ENCODE measurements at places on chromosomes 2 and 18.

DNA sequence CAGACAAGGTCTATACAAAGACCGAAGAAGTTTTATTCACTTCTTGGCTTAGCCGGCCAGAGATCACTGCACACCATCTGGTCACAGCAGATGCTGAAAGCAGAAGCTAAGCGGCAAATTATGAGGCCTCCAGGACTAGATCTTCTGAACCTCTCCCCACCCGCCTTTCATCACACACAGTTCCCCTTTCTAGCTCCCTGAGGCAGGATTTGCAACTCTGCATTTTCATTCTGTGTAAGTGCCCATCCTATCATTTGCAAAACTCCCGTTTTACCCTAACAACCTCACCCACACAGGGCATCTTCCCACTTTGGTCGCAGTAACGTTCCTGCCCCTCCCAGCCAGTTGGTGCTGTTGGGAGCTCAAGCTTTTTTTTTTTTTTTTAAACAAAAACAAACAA is 3.1 kb upstream of the MOB1A start:
- no peak for DNase-seq

DNA sequence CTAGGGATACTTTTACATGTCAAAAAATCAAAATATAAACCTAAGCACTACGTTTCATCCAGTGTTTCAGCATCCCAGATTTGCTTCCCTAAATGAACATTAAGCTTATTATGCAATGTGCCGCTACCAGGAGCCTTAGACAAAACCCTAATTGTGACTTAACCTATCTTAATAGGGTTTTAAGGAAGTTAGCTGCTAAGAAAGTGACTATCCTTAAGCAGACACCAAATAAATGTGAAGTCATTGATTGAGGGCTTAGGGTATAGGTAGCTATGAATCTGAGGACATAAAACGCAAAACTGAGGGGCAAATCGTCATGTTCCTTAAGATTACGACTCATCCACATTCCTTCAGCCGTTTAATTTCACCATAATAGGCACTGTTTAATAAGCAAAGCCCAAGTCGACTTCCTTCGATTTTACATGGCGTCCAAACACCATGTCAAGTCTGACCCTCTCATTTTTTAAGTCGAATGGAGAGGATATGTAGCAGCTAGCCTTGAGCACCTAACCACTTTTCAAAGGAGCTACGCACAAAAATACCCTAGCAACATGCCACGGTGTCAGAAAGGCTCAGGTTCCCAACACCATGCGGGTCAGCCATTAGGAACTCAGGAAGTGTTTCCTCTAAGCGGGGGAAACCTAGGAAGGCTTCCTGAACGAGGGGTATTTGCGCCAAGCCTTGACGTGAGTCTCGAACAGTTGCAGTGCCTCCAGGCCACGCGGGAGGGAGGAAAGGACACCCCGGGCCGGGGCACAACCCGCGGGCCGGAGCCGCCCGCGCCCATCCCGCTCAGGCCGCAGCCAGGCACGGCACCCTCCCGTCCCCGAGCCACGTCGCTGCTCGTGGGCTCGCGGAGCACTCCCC is 1.0 kb downstream of the HDLBP start:
- no peak for DNase-seq

DNA sequence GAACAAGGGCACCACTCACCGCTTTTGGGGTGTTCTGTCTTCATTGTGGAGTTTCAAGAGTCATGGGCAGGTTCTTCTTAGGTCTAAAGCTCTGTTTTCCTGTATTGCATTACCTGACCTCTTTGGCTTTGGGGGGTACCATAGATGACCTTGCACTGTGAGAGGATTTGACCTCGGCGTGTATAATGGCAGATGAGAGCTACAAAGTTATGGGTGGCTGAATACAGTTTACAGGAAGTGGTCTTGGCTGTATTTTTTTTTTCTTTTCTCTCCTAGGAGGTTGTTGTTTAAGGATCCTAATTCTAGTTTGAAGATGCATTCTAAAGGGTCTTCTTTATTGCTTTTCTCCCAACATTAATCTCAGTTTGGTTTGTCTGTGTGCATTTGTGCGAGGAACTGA is 11.5 kb downstream of the GAL3ST2 start:
- DNase-seq, result no peak

DNA sequence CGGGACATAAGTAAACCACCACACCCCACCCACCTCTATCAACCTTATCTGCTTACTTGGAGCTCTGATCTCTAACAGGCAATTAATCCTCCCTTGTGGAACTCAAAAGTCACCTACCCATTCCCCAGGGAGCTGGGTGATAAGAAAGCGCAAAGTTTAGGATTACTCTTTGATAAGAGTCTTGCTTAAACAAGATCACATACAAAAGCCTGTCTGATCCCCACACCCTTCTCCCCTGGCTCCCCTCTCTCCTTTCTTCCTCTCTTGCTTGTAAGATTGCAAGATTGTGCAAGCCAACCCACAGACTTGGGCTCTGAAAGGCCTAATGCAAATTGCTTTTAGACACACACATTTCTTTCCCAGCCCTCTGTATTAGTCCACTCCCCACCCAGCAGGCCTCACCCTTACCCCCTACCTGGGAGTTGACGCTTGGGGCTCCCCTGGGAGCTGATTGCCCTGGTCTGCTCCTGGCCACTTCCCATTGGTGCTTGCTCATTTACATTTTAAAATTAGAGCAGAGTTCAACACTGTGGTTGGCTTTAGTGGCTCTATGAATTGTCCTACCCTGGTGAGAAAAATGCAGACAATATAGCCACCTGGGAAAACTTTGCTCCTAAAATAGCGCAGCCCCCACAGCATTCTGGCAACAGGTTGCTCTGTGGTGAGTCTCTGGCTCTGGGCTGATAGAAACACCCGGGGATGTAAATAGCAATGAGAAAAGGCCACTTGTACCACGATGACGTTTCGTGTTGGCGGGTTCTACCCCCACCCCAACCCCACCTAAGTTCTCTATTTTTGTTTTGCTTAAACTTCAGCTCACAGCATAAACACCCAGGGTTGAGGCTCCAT is 92.8 kb upstream of the MSH2 start:
- DNase-seq, result no peak

All from NCI-H774 (cell line).